ENCODE measurements at places on chromosomes 12 and 14. TPM values are rescaled to one million over a fixed set of nuclear protein-coding genes. Genes with fewer than 3 reads are reported as not detected.

VRTN gene
- total RNA-seq, result not detected

PRKCH gene
- total RNA-seq, result 57.3 TPM

YAF2 gene
- 8.7 TPM for total RNA-seq

TAMALIN gene
- total RNA-seq, result 14.6 TPM

TESPA1 gene
- not detected for total RNA-seq

NID2 gene
- 0.91 TPM for total RNA-seq

RAD9B gene
- not detected for total RNA-seq

RHNO1 gene
- 19.3 TPM for total RNA-seq

KRT80 gene
- total RNA-seq, result 269 TPM

DBX2 gene
- 0.91 TPM for total RNA-seq

BDKRB2 gene
- total RNA-seq, result 10.4 TPM

Measured in lower leg skin (tissue), 4 donors.